Urinary bladder (tissue), 4 donors: ENCODE measurements at places on chromosomes 3 and 15. TPM values are rescaled to one million over a fixed set of nuclear protein-coding genes. Genes with fewer than 3 reads are reported as not detected.

Gene TGM4
- total RNA-seq, result not detected

Gene FSTL1
- 1,313 TPM for total RNA-seq

Gene ADGRG7
- total RNA-seq, result 0.11 TPM

Gene PAK6
- total RNA-seq, result 2.0 TPM

Gene SLC12A1
- not detected for total RNA-seq

Gene STRIT1
- total RNA-seq, result 1.4 TPM

Gene MNS1
- 7.1 TPM for total RNA-seq

Gene FXR1
- 211 TPM for total RNA-seq

Gene ZNF501
- 14.3 TPM for total RNA-seq

Gene TAGLN3
- 3.1 TPM for total RNA-seq

Gene SHC4
- 8.8 TPM for total RNA-seq

Gene FETUB
- total RNA-seq, result not detected

Gene GREM1
- 8.7 TPM for total RNA-seq

Gene GPR27
- total RNA-seq, result 2.7 TPM

Gene ASB14
- 0.21 TPM for total RNA-seq

Gene CLEC3B
- 89.4 TPM for total RNA-seq

Gene CPNE4
- 0.21 TPM for total RNA-seq

Gene CALML4
- total RNA-seq, result 13.6 TPM

Gene CXCR6
- total RNA-seq, result 0.63 TPM

Gene ATP10A
- total RNA-seq, result 7.8 TPM

Gene ALDH1A2
- 36.0 TPM for total RNA-seq

Gene B2M
- total RNA-seq, result 1,910 TPM

Gene GPR149
- total RNA-seq, result not detected

Gene PLSCR2
- total RNA-seq, result 0.85 TPM

Gene SYNPR
- 0.95 TPM for total RNA-seq

Gene HOMER2
- 8.9 TPM for total RNA-seq

Gene PLSCR4
- 94.3 TPM for total RNA-seq
